Stimulated activated CD4-positive, alpha-beta T cell treated with anti-CD3 and anti-CD28 coated beads, Interleukin-1b, Interleukin-23, amount 100 ng/mL, for 4 hours (primary cell): ENCODE measurements at places on chromosomes 12 and 14.

DNA sequence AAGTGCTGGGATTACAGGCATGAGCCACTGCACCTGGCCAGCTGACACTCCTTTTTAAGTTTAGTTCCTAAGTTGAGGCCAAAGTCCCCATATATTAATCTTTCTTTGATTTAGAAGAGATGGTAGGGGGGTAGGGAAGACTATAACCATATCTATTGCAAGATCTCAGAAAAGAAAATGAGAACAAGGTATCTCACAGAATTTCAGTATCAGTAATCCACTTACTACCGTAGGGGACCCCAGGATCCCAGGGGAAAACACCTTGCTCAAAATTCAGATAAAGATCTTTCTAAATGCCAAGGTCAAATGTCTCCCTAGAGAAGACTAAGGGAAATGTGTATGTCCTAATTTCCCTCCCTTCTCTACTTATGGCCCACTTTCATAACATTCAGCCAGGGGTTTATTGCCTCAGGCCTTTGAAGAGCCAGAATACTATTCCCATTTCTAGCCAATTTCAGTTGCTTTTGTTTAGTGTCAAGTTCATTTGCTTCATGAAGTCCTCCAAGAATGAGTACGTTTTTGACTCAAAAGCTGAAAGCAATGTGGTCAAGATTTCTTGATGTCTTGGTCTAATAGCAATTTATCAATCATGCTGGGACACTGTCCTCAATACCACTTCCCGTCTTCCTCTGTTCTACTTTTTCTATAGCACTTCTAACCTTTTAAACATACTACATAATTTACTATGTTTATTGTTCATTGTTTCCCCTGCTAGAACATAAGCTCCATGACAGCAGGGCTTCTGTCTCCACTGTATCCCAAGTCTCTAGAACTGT lies 86.3 kb downstream of the DCAF5 start:
- no peak for DNase-seq

GRCh38 chr14:54776361-54777001 lies 126.1 kb downstream of the GCH1 start:
- DNase-seq: no peak

DNA sequence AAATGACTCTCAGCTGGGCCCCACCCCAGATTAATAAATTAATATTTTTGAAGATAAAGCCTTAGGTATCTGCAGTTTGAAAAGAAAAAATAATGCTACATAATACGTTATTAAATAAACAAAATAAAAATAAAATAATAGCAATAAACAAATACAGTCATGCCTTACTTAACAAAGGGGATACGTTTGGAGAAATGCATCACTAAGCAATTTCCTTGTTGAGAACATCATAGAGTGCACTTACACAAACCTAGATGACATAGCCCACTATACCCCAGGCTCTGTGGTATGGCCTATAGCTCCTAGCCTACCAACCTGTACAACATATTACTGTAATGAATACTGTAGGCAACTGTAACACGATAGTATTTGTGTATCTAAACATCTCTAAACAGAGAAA lies 7.1 kb upstream of the EGLN3 start:
- DNase-seq: no peak

GRCh38 chr14:72476657-72477499 lies 417.0 kb downstream of the DPF3 start:
- DNase-seq: peak; percentile 52

DNA sequence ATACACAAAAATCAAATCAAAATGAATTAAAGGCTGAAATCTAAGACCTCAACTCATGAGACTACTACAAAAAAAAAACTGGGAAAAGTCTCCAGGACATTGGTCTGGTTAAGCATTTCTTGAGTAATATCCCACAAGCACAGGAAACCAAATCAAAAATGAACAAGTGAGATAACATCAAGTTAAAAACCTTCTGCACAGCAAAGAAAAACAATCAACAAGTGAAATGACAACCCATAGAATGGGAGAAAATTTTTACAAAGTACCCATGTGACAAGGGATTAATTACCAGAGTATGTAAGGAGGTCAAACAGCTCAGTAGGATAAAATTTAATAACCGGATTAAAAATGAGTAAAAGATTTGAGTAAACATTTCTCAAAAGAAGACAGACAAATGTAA lies 338.7 kb downstream of the SLC16A7 start:
- no peak for DNase-seq

GRCh38 chr14:97106609-97107008 lies 309.4 kb downstream of the VRK1 start:
- DNase-seq: no peak

- no peak for DNase-seq
Measured at GRCh38 chr12:117038023-117038680, 61.1 kb downstream of the TESC start.
